ENCODE measurements at places on chromosomes 5 and 9.
A peak's percentile ranks its signal among the peaks of the same experiment; 100 is the strongest.

DNA sequence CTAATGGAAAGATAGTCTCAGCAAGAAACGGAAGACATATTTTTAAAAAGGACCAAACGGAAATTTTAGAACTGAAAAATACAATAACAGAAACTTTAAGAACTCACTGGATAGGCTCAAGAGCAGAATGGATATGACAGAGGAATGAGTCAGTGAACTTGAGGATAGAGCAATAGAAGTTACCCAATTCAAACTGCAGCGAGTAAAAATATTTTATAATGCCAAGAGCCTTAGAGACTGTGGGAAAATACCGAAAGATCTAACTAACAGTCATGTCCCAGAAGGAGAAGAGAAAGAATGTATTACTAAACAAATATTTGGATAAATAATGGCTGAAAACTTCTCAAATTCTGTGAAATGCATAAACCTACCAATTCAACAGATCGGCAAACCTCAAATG, 40.8 kb downstream of the ADAMTS2 start:
- DNase-seq: no peak

- DNase-seq: no peak
Observed at GRCh38 chr5:155047818-155048217, 34.3 kb downstream of the KIF4B start.

- DNase-seq: no peak
Observed at GRCh38 chr5:115033861-115034260, 135.8 kb downstream of the TRIM36 start.

- DNase-seq: no peak
Observed at GRCh38 chr5:160485364-160485969, 63.8 kb downstream of the PTTG1 start.

- DNase-seq: no peak
Observed at GRCh38 chr5:145775893-145776444, 59.2 kb downstream of the PRELID2 start.

DNA sequence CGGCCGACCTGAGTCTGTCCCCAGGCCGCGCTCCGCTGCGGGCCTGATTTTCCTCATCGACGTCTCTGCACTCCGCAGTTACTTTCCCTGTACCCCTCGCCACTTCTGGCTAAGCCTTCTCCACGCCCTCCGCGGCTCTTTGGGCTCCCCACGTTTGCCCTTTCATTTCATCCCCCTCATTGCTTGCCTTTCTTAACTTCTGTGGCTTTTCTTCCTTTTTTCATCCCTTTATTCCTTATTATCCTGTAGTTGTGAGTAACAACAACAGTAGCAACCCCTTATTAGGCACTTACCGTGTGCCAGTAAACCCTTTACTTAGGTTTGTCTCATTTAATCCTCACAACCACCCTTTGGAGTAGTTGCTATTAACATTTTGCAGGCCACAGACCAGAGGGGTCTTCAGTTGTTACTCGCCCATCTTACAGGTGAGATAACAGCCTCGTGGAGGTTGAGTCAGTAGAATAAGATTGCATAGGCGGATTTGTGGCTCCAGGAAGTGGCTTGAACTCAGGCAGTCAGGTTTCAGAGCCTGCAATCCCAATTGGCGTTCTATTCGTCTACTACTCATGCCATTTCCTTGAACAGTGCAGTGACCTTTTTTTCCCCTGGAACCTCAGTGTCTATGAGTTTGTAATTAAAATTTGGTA, 724 bp downstream of the TCERG1 start:
- DNase-seq: peak; percentile 13

- DNase-seq: peak; percentile 62
Observed at GRCh38 chr5:173331956-173332479, 3.8 kb upstream of the STC2 start.

GRCh38 chr5:120368923-120369715, 95.0 kb upstream of the PRR16 start:
- DNase-seq: no peak

DNA sequence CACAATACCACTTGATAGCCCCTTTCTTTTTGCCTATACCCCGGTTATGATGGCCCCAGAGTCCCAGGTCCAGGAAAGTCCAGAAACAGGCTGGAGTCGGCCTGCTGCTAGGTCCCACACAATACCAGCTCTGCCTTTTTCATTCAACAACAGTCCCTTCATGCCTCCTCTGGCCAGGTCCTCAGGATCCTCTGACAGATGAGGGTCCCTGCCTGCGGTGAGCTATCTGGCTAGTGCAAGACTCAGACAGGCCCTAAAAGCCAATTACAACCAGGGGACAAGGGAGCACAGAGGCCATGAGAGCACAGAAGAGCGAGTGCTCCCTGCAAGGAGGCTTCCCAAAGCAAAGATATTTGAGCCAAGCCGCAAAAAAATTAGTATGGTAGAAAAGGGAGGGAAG, 84.8 kb upstream of the ZBTB43 start:
- DNase-seq: no peak

DNA sequence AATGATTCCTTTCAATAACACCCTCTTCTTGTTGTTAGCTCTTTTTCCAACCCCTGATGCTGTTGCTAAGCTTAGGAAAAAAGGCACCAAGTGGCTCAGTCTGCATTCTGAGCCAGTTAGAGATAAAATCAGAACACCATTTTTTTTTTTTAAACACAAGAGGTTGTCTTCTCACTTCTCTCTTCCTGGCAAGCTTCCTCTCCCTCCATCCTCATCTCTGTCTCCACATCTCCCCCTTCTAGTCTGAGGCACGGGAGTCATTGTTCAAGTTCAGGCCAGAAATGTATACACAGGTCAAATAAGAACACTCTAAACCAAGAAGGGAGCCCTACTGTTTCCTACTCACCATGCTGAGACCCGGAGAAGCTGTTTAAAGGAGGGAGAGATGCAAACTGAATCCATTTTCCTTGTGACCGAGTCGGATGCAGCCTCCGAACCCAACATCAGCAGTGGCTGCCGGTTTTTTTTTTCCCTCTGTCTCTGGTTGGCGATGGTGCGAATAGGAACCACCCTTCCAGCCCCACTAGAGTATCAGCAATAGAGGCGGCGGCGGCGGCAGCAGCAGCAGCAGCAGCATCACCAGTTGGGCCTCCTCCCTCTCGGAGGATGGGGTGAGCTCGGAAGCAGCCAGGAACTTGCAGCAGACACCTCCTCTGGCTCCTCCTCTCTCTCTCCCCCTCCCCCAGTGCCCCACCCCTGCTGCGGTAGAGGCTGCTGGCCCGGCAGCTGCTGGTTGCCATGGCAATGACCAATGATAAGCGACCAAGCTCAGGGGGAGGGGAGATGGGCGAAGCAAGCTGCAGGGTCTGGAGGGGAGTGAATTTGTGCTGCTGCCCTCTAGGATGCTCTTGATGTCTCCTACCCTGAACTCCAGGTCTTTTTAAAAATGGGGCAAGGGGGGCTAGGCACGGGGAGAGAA, at the start of gene JAKMIP2:
JAKMIP2 (minus strand) TSS at position 619 of the 919 bp plus-strand sequence. CDS start 110,922 bp downstream, outside the sequence.
- DNase-seq: peak; percentile 89

GRCh38 chr5:87210743-87211142, 56.9 kb upstream of the RASA1 start:
- no peak for DNase-seq

GRCh38 chr5:64165500-64166200, at the start of gene RNF180:
Gene RNF180, plus strand, starts transcription at chr5:64165843. Its CDS starts 34,965 bp downstream, at chr5:64200808.
- no peak for DNase-seq

DNA sequence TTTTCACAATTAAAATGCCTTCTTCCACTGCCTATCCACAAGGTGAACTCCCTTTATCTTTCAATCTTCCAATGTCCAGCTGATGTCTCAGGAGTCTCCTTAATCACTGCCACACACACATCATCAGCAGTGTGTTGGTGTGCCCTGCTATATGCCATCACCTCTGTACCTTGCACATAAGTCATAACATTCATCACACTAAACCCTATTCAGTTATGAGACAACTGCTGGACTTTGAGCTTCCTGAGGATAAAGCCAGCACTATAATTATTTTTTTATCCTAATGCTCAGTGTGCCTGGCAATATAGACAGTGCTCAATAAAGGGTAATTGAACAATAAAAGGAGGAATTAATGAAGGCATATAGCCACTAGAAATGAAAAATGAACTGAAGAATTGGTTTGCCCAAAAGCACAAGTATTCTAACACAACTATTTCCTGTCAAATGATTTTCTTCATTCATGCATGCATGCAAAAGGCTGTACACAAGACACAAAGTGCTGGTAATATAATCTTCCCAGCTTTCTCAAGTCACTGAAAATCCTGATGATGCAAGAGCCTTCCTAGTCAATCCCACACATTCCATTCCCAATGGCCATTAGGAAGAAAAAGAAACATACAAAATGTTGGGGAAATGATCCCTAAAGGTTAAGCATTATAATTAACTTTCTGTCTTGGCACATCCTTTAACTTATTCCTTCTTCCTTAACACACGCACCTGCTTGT, 32.4 kb downstream of the LPAR1 start:
- DNase-seq: no peak

DNA sequence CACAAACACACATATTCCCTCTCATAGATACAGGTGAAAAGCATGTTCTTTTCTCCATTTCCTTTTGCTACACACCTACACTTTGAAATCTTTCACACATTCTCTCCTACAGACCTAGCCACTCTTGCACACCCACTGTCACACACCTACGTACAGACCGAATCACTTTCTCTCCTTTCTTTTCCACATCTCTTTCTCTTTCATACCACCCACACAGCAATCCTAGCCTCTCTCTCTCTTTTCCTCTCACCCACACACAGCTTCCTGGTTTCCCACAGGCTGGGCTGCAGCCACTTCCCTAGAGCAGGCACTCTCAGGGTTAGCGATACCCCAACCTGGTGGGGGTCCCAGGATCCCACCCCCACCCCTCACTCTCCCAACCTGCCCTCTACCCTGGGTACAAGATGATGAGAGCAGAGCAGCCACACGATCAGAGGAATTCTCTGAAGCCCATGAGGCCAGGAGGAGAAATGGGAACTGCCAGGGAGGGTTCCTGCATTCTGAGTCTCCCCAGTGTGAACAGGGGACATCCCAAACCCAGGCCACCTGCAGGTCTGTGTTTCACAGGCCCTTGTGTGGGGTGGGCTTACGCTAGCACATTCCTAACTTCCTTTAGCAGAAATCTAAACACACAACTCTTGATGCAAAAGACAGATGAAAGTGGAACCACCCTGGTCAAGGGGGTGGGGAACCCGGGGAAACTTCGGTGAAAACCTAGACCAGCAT, 17.1 kb upstream of the SYNPO start:
- no peak for DNase-seq

DNA sequence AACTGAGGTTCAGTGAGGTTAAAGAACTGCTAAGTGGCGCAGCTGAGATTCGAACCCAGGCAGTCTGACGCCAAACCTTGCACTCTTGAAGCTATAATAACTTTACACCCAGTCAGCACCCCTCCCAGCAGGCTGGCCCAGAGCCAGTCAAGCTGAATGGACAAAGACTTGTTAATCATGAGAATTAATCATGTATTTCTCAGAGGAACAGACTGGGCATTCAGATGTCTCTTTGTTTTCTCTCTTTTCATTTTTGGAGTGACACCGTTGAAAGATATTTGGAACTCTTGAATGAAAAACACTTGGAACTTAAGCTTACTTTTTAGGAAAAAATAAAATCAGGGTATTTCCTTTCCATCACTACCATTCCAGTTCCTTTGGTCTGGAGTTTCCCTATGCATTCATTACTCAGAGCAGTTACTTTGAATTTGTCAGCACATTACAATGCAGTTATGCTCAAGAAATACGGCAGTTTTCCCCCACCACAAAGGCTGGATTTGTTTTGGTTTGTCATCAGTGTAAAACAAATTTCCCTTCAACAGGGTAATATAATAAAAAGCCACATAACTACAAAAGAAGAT, 22.6 kb upstream of the MAMDC2 start:
- DNase-seq: no peak

GRCh38 chr9:120944434-120944843, 17.8 kb upstream of the TRAF1 start:
- DNase-seq: no peak

DNA sequence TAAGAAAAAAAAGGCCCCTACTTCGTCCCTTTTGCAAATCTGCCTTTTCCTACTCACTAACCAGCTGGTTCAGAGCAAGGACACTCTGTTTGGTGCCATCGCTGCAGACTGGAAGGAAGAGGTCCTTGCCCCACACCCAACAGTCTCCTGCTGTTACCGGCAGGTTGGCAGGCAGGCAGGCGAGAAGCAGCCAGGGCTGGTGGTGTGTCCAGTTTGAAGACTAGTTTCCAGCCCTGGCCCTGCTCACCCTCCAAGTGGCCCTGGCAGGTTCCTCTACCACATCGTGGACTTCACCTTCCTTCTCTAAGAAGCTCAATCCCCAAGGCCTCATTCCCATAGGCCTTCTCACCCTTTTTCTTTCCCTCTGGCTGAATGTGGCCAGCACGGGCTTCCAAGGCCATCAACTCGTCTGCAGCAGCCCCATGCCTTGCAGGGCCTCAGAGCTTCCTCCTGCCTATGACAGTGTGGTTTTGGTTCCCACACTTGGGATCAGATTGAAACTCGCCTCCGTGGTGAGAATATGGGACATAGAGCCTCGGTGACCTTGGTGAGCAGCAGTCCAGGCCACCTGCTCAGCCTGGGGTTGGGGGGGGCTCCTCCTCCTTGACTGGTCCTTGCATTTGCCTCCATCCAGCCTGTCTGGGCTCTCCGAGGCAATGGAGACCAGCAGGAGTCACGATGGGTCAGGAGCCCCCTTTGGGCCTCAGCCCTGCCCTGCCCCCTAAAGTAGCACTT, 22.9 kb downstream of the TGFBI start:
- no peak for DNase-seq

GRCh38 chr9:121237916-121238315, 30.0 kb upstream of the GSN start:
- no peak for DNase-seq

- no peak for DNase-seq
Observed at GRCh38 chr5:55051357-55051756, 27.3 kb downstream of the GZMK start.

DNA sequence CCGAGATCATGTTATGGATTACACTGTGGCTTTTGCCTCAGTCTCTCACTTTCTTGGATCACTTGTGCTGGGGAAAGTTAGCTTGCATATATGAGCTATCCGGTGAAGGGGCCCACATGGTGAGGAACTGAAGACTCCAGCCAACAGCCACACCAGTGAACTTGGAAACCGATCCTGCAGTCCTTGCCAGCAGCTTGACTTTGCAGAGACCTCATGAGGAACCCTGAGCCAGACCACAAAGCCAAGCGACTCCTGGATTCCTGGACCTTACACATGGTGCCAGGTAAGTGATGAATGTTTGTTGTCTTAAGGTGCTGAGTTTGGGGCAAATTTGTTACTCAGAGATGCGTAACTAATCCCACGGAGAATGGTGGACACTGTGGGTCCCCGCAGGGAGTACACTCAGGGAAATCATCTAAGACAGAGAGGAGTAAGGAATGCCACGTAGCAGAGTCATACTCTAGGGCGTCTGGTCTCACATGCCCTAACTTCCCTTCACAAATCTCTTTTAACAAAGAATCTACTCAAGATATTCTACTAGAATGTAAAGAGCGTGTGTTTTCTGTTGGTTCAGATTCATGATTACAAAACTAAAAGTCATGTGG, 76.5 kb upstream of the PJA2 start:
- no peak for DNase-seq

DNA sequence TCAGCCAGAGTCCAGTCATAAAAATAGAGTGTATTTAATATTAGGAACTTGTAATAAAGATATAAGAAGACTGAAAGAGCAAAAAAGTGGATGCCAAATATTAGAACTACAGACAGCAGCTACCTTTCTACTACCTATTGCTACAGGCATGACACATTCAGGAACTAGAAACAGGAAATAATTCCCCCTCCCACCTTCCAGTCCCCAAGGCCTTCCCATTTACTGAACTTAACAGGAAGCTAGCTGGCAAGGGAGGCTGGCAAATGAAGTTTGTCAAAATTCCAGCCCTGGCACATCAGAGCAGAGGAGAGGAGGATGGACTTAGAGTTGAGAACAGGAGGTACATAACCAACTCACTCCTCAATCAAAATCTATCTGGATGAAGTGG, 50.2 kb upstream of the RIC1 start:
- DNase-seq: no peak

Data from stimulated activated naive CD4-positive, alpha-beta T cell treated with Interleukin-2 at 50 U/mL for 16 hours (primary cell).